ENCODE measurements at places on chromosomes 3 and 15.

DNA sequence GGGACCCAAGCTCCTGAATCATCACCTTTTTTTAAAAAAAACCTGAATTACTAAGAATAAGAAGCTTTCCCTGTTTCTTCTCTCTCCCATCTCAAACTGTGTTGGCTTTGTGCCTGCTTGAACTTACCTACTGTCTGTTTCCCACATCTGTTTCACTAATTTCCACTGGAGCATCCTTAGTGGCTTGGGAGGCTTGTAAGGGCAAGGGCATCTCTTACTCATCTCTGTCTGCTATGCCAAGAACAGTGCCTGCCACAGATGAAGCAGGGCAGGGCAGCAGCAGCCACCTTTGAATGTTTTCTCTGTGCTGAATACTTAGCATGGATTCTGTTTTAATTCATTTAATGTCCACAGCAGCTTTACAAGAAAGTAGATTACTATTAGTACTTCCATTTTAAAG lies 42.3 kb downstream of the SNRK start:
- DNase-seq = no peak

GRCh38 chr15:68057034-68057433 lies 2.9 kb downstream of the PIAS1 start:
- no peak for DNase-seq

GRCh38 chr3:43522727-43523362 lies 99.0 kb downstream of the ANO10 start:
- DNase-seq = no peak

- DNase-seq = no peak
Measured at GRCh38 chr15:31606931-31607497, 280.4 kb downstream of the KLF13 start.

DNA sequence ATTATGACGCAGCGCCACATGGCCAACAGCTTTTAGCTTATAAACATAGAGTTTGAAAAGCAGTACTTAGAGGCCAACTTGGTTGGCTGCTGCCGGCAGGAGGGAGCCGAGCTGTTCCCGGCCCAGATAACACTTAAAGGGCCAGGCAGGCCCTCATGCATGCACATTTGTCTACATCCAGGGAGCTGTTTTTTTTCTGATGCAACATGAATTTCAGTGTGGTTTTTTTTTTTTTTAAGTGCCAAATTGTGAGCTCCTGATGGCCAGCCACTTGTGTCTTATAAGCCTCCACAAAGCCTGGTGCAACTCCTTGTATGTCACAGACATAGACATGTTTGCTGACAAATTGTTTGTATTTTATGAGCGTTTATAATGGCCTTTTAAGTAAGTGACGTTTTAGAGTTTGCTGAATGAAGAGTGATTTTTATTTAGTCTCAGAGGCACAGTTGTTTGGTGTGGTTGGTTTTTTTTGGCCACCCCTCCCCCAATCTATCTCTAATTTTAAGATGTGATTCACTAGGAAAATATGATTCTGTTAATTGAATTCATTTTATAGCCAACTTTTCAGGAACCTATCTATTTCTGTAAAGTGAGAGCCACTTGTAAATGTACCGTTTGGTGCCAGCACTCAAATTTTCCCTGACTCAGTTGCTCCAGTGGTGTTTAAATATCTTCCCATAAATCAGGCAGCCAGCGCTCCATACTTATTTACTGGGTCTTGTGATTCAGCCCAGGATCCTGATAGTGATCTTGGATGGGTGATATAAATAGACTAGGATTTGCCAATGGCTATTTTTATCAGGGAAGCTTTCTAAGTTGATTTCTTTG lies 134.3 kb downstream of the VGLL4 start:
- peak; percentile 48 for DNase-seq

DNA sequence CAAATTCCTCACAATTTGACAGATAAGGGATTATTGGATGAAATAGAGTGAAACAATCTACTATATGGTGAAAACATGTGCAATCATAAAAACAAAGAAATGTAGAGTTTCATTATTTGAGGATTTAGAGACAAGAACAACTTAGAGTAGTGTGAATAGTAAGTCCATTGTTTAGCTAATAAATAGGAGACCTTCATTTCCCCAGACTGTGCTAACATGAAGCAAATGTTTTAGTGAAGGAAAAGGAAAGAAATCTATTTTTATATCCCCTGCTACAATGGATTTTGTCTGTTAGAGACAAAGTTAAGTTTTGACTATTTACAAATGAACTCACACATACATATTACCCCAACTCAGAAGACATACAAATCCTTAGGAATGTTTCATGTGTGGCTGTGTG lies 77.8 kb downstream of the EFL1 start:
- no peak for DNase-seq

DNA sequence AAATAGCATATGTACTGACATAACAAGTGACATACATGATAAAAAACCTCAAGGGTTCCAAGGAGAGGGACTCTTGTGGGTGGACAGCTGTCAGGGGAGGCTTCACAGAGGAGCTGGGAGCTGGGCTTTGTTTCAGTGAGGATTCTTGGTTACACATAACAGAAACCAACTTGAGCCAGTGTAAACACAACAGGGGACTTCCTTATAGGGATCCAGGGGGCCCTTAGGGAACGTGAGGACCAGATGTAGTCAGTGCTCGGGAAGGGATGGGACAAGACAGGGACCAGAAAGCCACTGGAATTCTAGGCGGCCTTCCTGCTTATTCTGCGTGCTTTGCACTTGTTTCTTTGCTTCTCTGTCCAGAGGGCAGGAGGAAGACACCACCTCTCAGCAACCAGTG lies 34.9 kb downstream of the SNAPC5 start:
- no peak for DNase-seq

- no peak for DNase-seq
Measured at GRCh38 chr3:53677413-53677812, 168.8 kb downstream of the CHDH start.

GRCh38 chr3:45084820-45085816 lies 59.0 kb downstream of the CLEC3B start:
- no peak for DNase-seq

GRCh38 chr3:141243271-141243707 lies 11.7 kb downstream of the PXYLP1 start:
- no peak for DNase-seq

DNA sequence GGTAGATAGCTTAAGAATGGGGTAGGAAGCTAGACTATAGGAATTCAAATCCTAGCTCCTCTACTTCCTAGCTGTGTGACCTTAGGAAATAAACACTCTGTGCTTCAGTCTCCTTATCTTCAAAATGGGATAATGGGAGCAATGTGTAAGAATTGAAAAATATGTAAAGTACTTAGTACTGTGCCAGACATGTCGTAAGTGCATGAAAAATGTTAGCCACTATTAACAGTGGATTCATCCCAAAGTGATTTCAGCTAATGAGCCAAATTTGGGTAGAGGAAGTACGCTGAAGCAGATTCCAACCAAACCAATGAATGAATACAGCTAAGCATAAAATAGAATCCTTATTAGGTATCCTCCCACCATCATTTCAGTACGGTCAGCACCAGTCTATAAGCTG lies 192.1 kb downstream of the RORA start:
- DNase-seq = no peak

DNA sequence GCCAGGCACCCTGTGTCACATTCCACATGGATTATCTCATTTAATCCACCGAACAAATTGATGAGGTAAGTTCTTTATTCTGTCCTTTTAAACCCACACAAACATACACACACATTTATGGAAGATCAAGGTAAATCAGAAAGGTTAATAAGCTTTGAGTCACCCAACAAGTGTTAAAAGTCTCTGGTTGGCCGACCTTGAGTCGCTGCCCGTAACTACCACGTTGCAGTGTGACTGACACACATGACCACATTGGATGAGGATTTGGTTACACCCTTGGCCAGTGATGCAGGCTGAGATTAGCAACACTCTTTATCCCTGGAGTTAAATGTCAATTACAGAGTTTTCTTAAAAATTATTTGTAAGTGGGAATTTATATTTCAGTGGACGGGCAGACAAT lies 19.2 kb downstream of the FOXP1 start:
- no peak for DNase-seq

GRCh38 chr3:105759442-105760078 lies 109.3 kb downstream of the CBLB start:
- DNase-seq = no peak

- DNase-seq = no peak
Measured at GRCh38 chr3:55439657-55440056, 47.4 kb downstream of the WNT5A start.

- DNase-seq = peak; percentile 6
Measured at GRCh38 chr3:52005571-52005986, 9.9 kb upstream of the RPL29 start.

DNA sequence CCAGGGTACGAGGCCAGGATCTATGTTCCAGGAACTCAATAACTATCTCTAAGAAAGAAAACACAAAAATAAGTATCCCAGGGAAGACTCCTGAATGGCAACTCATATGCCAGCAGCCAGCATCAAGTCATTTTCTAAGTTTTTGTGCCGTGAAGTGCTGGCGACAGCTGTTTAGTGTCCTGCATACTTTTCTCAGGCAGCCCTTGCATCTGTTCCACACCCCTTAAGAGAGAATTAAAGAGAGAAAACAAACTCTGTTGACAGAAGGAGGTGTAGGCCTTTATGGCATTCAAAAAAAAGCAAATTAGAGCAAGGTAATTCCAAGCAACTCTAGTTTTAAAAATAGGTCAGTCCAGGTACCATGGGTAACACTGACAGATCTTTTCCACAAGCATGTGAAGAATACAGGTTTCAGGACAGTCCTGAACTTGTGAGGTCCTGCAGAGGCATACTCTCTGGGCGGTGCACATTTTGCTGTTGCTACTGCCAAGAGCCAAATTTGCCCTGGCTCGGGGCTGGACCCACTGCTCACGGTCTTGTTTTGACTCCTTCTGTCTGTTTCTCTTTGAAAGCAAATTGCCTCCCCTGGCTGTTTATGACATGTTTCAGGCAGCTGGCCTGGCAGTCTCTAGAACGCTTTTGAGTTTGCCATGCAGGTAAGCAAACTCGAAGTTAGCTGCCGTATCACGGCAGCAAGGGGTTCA lies 252.1 kb upstream of the ADAMTS9 start:
- no peak for DNase-seq

GRCh38 chr15:72559781-72560180 lies 85.7 kb downstream of the ARIH1 start:
- DNase-seq = no peak

DNA sequence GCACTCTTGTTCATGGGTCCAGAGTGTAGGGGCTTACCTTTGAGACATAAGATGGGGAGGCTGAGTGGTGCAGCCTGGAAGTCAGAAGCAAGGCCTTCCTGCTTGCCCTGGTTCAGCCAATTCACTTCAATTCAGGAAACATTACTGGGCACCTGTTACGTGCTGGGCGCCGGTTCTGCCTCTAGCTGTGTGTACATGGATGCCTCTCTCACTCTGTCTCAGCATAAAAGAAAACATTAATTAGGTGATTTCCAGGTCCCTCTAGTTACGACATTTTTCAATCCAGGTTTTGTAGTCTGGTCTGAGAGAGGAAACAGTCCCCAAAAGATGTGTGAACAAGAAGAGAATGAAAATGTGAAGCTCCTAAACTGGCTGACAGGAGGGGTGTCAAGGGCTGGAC lies 1.2 kb downstream of the RTP1 start:
- no peak for DNase-seq

DNA sequence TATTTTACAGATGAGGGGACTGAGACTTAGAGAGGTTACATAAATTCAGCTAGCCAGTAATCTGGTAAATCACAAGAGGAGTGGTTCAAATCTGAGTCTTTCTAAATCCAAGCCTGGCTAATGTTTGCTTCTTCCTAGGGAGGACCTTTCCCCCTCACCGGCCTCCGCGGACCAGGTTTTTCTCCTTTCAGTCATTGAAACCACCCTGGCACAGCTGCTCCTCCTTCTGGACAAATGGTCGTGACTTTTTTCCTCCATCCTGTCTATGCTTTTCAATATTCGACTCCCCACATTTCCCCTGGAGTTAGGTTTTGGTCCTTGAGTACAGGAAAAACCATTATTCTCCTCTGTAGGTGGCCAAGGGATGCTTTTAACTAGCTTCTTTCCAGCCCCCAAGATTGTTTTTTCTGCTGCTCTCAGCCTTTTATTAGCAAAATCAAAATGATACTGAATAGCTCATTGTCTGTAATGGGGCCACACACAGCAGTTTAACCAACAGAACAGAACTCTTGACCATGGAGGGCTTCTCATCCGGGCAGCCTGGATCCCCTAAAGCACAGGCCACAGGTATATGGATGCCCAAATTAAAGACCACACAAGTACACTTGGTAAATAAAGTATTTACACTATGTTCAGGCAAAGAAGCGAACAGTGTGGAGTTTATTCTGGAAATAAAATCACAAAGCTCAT lies 85.9 kb upstream of the KLHL25 start:
- no peak for DNase-seq

- DNase-seq = no peak
Measured at GRCh38 chr3:83890763-83891135, 1068.0 kb upstream of the CADM2 start.

GRCh38 chr15:90873998-90874605 lies 5.7 kb downstream of the FURIN start:
- DNase-seq = no peak

- DNase-seq = no peak
Measured at GRCh38 chr3:175670557-175670956, 811.4 kb downstream of the NAALADL2 start.

DNA sequence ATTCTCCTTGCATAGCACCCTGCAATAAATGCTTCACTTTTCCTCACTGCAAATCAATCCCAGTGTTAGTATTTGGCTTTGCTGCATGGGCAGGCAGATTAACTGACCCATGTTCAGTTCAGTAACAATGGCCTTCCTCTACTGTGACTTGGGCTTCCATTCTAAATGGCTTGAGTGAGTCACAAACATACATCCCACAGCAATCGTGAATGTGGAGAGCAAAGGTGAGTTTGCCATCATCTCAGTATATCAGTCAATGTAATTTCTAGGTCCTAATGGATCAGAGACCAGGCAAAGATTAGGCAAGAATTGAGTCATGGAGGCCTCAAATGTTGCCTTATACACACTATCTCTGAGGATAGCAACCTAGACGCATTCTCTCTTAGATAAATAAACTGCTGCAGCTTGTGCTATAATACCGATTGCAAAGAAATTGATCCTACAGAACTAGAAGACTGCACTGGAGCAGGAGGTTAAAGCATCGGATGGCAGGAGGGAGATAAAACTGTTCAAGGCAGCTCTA lies 8.3 kb upstream of the ATP8B4 start:
- no peak for DNase-seq

GRCh38 chr3:195467641-195468390 lies 25.0 kb upstream of the ACAP2 start:
- no peak for DNase-seq

- DNase-seq = no peak
Measured at GRCh38 chr15:45773149-45773548, 138.3 kb downstream of the SQOR start.

DNA sequence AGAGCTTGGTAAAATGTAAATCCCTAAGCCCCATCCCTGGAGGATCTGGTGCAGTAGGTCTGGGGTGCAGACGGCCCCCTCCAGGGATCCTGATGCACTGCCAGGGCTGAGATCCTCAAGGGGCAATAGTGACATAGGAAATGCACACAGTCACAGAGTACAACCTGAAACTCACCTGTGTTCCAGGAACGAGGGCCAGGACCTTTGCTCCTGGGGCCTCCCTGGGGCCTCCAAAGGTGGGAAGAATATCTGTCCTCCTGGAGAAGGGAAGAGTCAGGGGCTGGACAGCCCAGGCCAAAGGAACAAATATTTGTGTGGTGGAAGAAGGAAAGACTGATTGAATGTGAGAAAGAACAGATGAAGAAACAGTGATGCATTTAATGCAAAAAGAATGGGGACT lies 9.5 kb downstream of the SSUH2 start:
- no peak for DNase-seq

GRCh38 chr15:69624816-69625215 lies 172.2 kb downstream of the RPLP1 start:
- DNase-seq = no peak

GRCh38 chr3:10335190-10335738 lies 14.4 kb upstream of the SEC13 start:
- DNase-seq = no peak
